ENCODE measurements at places on chromosomes 3 and 15.

DNA sequence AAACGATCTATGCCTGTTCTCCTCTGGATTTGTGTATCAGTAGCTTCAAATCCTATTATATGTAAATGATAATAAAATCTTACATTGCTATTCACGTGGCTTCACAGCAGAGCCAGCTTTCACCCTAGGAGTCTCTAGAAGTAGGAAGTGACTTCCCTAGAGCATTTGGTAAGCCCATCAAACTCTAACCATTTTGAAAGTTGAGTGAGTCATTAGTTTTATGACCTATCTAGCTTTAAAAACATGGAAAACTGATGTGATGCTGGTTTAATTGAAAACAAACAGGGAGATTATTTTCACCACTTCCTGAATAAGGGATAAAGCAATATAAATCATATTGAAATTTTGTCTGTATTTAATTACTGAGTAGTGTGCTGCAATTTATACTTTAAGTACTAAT is 275.2 kb downstream of the EPHA6 start:
- peak; percentile 18 for DNase-seq

- no peak for DNase-seq
These were observed 88.6 kb downstream of the TBL1XR1 start for GRCh38 chr3:177108648-177109047.

DNA sequence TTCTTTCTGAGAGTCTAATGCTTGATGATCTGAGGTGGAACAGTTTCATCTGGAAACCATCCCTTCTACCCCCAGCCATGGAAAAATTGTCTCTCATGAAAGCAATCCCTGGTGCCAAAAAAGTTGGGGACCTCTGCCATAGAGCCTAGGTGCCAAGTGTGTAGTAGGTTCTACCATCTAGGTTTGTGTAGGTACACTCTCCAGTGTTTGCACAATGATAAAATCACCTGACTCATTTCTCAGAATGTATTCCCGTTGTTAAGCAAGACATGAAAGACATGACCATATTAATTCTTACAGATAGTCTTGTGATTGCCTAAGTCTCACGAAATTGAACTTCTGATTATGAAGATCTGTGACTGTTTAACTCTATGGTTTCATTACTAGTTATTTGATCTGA is 68.6 kb downstream of the KAT2B start:
- DNase-seq, result no peak

DNA sequence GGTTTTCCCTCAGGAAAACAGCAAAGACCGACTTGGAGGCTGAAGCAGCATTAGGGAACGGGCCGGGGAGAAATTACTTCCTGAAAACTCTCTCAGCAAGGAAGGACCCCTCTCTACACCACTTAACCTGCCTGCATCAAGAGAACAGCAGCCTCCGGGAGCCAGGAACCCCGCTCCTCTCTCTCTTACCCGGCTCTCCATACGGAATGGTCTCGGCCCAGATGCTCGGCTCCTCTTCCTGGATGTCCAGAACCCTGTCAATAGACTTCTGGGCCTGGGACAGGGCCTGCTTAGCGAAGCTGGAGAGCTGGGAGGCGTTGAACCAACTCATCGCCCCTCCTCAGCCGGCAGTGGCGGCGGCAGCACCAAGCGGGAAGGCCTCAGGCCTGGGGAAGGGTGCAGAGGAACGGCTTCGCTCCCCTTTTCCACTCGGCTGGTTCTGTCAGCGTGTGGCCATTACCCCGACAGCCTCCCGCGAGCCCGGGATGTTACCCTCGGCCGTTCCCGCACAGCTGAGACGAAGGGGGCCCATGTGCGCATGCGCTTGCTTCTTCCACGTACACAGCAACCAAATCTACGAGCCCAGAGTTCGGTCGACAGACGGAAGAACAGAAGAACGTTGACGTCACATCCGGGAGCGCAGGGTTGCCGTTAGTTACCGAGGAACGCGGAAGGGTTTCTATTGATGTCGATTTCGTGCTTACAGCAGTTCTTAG is at the start of gene TMF1:
Gene TMF1, minus strand, starts transcription at position 578 of the 716 bp plus-strand sequence. Its CDS starts 247 bp downstream, at position 331.
- peak; percentile 96 for DNase-seq

DNA sequence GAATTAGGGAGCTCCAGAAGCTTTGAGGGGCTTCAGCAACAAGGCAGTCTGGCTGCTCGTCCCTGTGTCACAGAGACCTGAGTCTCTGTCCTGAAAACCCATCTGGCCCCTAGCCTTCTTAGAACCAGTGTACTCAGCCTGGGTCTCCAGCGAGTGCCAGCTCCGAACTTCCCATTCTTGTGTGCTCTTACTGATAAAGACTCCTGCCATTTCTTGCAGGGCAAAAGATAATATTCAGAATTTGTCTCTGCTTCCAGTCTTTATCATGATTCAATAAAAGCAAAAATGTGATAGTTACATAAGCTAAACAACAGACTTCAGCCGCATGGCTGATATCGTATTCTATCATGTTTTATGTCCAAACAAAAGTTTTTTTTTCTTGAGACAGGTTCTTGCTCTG is 36.0 kb upstream of the BCL2A1 start:
- DNase-seq, result no peak

DNA sequence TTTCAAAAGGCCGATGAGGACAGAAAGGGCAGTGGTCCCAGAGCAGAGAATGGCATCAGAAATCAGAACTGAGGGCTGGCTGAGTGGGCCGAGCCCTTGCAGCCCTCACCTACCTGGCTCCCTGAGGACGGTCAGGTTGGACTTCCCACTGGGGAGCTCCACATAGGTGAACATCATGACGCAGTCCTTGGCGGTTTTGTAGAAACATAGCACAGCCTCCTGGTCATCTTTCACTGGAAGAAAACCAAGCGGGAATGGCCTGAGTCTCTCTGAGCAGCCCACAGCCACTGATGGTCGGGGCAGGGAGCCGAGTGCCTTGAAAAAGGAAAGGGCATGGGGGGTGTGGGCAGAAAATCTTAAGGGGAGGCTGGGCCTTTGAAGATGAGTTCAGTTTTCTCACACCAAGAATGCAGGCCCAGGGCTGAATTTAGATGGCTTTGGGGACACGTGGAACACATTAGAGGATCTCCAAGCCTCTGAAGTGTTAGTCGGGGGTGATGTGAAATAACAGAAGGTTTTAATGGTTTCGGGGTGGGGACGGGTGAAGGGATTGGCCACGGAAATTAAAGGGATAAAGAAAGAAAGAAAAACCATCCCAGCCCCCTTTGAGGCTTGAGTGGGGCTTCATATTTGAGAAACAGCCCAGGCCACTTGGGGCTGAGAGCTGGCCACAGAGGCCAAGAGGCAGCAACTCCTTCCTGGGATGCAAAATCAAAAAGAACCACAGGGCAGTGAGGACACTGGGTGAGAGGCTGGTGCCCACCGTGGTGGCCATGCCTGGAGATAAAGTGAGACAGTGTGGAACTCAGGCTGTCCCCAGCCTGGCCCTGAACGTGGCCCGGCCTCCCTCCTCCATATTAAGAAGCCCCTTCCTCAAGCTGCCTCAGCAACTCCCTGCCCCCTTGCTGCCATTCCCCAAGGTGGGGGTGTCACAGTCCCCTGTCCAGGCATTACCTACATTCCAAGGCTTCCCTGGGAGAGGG is 36.2 kb downstream of the UMPS start:
- DNase-seq, result no peak

DNA sequence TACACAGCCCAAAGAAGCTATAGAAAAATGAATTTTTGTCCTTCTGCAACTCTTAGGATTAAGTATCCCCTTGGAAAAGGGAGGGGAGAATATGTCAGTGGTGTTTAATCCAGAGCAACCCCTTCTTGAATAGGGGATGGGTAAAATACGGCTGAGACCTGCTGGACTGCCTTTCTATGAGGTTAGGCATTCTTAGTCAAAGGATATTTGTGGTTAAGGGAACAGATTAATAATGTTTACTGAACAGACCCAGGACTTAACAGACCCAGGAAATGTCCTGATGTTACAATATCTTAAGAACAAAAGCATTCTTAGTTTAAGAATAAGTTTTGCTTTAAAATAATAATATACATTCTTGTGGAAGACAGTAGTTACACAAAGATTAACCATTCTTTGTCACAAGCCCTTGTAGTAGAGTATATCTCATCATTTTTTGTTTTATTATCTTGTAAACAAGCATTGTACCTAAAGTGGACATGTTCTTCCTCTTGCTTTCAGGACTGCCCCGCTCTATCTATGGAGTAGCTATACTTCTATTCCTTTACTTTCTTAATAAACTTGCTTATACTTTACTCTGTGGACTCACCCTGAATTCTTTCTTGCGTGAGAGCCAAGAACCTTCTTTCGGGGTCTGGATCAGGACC is 43.8 kb upstream of the B3GALNT1 start:
- peak; percentile 32 for DNase-seq

GRCh38 chr15:66862940-66863335 is 160.9 kb downstream of the SMAD6 start:
- peak; percentile 86 for DNase-seq

GRCh38 chr3:176867681-176868663 is 329.3 kb downstream of the TBL1XR1 start:
- DNase-seq, result peak; percentile 14
